ENCODE measurements at places on chromosomes 6 and 20.

- DNase-seq: no peak
These were observed 63.5 kb downstream of the THBS2 start for GRCh38 chr6:169190144-169190584.

GRCh38 chr6:53998303-53998702 lies 112.9 kb upstream of the MLIP start:
- DNase-seq: no peak

GRCh38 chr6:79469376-79470246 lies 67.6 kb downstream of the LCA5 start:
- no peak for DNase-seq

DNA sequence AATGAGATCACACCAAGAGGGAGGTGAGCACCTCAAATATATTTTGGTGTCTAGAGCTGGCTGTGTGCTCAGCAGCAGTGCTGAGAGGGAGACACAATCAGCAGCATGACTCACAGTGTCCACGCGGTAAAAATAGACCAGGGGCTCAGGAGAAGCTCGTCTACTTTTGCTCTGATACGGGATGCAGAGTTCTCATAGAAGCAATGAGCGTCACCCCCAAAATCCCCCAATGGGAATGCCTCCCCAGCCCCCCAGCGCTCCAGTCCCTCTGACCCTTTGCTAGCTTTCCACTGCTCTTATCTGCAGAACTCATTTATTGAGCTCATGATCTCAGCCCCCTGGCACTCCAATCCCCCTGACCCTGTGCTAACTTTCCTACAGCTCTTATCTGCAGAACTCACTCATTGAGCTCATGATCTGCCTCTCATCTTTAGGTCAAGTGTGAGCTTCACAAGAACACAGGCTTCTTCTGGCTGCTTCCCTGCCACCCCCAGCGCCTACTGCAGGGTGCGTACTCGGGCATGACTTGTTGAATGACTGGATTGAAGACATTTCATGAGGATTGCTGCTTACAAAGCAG lies 34.0 kb downstream of the SYNDIG1 start:
- DNase-seq: no peak

GRCh38 chr6:83231146-83231545 lies 38.0 kb downstream of the RWDD2A start:
- DNase-seq: no peak

- peak; percentile 5 for DNase-seq
These were observed 76.2 kb upstream of the BCLAF1 start for GRCh38 chr6:136365776-136366354.

DNA sequence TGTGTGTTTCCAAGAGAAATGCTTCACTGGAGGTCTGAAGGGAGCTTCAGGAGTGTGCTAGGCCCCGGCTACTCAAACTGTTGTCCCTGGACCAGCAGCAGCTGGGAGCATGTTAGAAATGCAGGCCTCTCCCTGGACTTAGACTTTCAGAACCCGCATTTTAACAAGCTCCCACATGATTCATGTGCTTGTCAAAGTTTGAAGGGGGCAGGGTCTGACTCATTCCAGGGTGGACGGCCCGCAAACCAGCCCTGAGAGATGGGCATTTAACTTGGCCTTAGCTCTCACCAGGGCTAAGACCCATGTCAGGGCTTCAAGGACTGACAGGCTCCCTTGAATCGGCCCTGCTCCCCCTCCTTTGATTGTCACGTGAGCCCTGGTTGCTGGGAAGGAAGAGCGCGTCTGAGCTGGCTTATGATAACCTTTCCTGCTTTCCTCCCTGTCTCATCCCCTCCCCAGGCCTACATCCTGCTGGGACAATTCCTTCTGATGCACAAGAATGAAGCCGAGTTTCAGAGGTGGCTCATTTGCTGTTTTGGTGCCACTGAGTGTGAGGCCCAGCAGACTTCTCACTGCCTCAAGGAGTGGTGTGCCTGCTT lies 35.5 kb downstream of the BANF2 start:
- DNase-seq: no peak

GRCh38 chr20:48278961-48279481 lies 493.7 kb upstream of the SULF2 start:
- no peak for DNase-seq

GRCh38 chr6:115891750-115892149 lies 168.9 kb downstream of the FRK start:
- no peak for DNase-seq

DNA sequence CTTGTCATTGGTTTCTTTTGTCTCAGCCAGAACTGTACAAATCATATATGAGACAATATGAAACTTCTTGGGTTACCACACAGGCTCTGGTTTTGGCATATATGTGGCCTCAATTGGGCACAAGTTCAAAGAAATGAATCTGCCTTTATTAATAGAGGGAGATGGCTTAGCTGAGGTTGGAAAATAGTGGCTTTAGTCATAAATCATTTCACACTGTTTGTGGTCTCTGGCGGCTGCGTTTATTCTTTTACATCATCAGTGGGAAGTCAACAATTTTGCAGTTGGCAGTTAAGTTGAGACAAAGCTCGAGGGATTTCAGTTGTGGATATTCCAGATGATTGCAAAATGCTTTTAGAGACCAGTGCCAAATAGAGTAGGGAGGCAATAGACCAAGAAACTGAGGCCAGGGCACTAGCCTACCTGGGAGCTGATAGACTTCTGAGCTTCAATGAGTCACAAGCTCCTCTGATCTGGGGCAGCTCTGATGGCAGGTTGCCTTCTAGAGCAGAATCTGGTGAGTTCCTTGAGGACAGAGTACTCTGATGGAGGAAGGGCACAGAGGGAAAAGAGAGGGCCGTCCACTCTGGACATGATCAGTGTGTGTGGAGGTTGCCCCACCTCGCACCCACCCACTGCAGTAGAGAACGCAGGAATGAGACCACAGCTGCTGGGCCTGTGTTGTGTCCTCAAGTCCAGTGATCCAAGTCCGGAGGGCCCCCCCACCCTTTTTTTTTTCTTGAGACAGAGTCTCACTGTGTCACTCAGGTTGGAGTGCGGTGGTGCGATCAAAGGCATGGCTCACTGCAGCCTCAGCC lies 73.5 kb downstream of the ARMC2 start:
- DNase-seq: no peak

DNA sequence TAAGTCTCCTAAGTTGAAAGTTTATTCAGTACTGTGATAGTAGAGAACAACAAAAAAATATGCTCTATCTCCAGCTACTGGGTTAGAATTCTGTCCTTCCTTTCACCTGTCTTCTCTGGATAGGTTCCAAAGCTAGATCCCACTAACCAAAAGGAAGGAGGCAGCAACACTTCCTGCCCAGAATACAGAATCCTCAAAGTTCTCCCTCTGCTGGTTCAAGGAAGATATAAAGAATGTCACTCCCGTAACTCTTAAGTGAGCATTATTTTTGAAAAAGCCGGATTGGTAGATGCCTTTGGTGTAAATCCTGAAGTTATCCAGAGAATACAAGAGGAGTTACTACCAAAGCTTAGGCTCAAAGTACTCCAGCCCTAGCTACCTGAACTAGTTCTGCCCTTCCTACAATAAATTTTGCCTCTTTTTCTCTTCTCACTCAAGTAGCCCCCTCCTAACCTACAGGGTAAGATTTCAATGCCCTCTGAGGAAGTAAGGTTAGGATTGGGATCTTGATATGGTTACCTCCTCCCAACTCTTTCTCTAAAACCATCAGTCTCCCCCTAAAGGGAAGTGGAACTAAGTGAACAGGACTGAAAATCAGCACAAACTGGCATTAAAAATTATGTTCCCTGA lies 26.0 kb upstream of the CRIP3 start:
- no peak for DNase-seq

- DNase-seq: no peak
These were observed 866.7 kb upstream of the GJE1 start for GRCh38 chr6:141265756-141266623.

DNA sequence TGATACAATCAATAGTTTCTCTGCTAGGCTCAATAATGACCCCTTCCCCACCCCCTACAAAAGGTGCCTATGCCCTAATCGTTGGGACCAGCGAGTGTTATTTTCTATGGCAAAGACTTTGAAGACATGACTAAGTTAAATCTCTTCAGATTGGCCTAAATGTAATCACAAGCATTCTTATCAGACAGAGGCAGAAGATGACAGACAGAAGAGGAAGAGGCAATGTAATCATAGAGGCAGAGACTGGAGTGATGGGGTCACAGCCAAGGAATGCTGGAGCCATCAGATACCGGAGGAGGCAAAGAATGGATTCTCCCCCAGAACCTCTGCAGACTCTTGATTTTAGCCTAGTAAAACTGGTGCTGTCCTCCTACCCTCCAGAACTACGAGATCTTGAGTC lies 159.3 kb downstream of the EDN1 start:
- DNase-seq: no peak

- no peak for DNase-seq
These were observed 113.0 kb downstream of the MANEA start for GRCh38 chr6:95690328-95690727.

GRCh38 chr6:12279322-12280091 lies 10.7 kb upstream of the EDN1 start:
- DNase-seq: no peak

DNA sequence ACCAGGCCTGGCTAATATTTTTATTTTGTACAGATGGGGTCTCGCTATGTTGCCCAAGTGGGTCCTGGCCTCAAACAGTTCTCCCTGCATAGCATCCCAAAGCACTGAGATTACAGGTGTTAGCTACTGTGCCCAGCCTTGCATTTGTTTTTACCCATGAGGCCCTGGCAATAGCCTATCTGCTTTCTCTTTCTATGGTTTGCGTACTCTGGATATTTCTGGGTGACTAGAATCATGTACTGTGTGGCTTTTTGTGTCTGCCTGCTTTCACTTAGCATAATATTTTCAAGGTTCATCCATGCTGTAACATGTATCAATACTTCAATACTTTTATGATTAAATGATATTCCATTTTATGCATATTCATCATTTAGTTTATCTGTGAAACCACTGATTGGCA lies 451.7 kb downstream of the GRIK2 start:
- no peak for DNase-seq

DNA sequence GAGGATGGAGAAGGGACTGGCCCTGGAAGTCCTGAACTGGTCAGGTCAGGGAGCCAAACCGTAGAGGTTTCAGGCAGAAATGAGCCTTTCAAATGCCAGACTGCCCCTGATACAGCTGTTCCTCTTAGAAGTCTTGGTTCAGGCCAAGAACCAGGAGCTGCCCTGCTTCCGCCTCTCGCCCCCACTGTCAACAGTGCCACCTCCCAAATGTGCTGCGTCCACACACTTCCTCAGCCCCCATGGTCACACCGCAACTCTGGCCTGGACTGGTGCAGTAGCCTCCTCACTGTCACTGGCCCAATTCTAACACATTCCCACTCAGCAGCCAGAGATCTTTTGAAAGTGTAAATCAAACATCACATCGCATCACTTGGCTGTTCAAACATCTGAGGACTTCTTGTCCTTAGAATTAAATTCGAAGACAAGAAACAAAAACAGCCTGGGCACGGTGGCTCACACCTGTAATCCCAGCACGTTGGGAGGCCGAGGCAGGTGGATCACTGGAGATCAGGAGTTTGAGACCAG lies 69.7 kb downstream of the STK35 start:
- no peak for DNase-seq

GRCh38 chr20:50471231-50471630 lies 39.0 kb upstream of the PTPN1 start:
- DNase-seq: no peak

DNA sequence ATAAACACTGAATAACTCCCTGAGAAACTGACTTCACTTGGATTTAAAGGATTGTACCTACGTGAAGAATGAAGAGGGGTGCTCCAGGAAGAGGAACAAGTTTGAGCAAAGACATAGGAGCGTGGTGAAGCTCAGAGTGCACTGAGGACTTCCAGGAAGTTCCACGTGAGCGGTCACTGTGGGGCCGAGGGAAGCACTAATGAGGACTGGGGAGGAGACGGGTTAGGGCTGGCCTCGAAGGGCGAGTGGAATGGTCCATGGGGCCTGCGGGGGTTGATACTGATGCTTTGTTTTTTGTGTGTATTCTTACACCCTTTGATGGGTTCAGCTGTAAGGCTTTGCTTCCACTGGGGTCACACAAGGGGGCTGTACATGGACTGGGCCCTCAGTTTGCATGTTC lies 91.9 kb downstream of the CDH4 start:
- no peak for DNase-seq

DNA sequence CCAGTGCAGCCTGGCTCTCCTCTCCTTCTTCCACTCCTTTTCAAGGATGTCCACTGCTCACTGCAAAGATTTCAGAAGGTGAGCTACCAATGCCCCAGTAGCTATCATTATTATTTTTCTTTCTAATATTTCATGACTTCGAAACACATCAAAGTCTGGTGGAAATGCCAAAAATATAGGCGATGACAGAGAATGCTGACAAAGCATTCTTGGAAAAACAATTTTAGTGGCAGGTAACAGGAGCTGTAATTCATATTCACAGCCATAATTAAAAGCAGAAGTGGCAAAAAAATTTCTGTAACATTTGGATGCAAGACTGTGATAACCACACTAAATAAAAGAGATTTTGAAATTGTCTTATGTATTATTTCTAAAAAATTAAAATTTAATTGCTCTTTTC lies 133.6 kb downstream of the RALGAPA2 start:
- no peak for DNase-seq

GRCh38 chr20:57835074-57835452 lies 125.2 kb upstream of the PMEPA1 start:
- no peak for DNase-seq

DNA sequence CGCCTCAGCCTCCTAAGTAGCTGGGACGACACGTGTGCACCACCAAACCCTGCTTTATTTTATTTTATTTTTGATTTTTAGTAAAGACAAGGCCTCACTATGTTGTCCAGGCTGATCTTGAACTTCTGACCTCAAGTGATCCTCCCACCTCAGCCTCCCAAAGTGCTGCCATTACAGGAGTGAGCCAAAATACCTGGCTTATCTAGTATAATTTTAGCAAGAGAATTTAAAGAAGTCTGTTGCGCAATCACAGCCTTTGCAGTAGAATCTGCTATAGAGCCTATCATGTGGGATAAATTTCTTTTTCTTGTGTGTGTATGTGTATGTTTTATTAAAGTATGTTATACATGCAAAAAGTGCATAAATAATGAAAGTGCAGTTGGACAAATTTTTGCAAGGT lies 92.1 kb upstream of the ANKEF1 start:
- no peak for DNase-seq

- no peak for DNase-seq
These were observed 7.3 kb downstream of the TRDN start for GRCh38 chr6:123629258-123629941.

- no peak for DNase-seq
These were observed 565.2 kb upstream of the MARCKS start for GRCh38 chr6:113291751-113292445.

DNA sequence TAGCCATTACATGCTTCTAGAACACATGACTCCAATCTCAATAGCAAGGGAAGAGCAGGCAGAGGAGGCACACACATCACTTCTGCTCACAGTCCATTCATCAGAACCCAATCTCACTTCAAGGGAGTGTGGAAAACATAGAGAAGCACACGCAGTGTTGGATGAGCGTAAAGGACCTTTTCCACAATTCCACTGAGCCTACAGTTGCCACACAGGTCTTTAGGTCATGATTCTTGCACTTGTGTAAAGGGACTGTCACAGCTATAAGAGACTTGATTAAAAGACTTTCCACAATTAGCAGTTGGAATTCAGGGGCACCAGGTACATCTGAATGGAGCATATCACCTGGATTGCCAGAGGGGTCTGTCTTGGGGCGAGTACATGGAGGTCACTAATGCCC lies 86.2 kb downstream of the TBC1D7 start:
- no peak for DNase-seq

GRCh38 chr6:37514837-37515236 lies 15.1 kb upstream of the CCDC167 start:
- no peak for DNase-seq

GRCh38 chr20:831956-832355 lies 1.6 kb upstream of the FAM110A start:
- DNase-seq: no peak
